ENCODE measurements at places on chromosomes 4 and X. TPM values are rescaled to one million over a fixed set of nuclear protein-coding genes. Genes with fewer than 3 reads are reported as not detected.

DNA sequence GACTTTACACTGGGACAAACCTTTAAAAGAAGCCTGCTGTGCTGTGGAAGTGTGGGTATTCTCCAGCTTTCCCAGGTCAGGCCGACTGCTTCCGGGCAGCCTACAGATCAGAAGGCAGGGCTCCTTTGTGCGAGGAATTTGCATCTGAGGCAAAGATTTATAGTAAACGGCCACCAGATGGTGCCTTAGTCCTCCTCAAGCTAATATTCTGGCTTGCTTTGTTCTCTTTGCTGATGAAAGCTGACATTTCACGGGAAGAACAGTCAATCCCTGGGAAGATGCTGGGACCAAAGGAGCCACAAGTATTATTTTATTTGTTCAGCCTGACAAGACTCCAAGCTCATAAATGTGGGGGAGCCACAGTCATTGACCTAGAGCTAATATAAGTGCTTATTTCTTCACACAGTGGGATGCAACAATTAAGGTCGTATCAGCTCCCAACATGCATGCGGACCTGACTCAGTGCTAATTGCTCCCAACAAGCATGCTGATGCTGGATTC, 120.7 kb upstream of the TRIM2 start:
- peak; percentile 69 for DNase-seq

DNA sequence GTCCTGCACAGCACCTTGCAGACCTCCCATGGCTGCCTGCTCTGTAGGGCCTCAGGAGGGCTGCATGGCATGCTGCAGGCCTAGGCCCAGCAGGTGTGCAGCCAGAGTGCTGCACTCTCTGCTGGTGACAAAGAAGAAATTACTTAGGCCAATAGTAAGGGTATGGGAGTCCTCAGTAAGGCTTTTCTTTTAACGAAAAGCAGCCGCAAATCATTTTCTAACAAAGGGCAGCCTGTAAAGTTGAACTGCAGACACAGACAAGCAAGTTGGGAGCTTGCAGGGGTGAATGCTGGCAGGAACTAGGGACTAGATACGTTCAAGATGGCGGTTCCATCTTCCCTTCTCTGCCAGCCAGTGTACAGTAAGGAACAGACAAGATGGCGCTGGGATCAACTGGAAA, 22.4 kb upstream of the UBA6 start:
- no peak for DNase-seq

- DNase-seq: no peak
These were observed 39.4 kb upstream of the GPC3 start for GRCh38 chrX:134024686-134025377.

- DNase-seq: peak; percentile 7
These were observed 1.1 kb upstream of the RAP1GDS1 start for GRCh38 chr4:98260047-98260578.

DNA sequence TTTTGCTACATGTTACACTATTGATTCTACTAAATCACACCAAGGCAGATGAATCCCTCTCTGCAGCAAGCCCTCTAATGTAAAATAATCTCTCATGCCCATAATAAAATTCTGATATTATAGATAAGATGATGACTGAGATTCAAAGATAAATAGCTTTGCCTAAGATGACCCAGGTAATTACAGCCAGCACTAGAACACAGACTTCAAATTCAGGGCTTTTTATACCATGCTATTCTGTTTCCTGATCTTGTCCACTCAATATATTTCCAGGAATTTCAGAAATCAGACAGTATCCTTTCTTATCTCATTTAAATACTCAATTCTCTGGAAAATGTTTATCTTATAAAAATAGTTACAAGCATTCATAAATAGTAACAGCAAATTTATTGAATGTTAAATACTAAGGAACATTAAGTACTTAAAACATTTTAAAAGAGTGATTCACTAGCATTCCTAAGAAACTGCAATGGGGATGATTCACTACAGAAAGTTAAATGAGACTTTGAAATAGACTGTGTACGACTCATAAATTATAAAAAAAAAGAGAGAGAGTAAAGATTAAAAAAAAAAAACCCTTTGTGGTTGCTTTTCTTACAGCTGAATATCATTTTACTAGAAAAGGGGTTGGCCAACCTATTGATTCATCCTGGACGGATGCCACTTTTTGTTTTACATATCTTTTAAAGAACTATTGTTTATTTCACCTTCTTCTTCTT, 45.8 kb upstream of the IL21 start:
- DNase-seq: peak; percentile 52

DNA sequence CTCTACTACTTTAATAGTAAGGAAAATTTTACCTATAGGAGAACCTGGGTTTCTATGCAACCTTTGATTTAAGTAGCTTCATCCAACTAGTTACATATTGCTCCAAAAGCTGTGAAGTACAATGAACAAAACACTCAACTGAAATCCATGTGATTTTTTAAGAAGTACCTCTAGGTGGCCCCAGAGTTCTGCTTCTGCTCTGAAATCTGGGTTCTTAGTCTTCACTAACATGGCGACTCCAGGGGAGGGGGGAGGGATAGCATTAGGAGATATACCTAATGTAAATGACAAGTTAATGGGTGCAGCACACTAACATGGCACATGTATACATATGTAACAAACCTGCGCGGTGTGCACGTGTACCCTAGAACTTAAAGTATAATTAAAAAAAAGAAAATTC, 73.4 kb upstream of the MAGEB2 start:
- peak; percentile 43 for DNase-seq

DNA sequence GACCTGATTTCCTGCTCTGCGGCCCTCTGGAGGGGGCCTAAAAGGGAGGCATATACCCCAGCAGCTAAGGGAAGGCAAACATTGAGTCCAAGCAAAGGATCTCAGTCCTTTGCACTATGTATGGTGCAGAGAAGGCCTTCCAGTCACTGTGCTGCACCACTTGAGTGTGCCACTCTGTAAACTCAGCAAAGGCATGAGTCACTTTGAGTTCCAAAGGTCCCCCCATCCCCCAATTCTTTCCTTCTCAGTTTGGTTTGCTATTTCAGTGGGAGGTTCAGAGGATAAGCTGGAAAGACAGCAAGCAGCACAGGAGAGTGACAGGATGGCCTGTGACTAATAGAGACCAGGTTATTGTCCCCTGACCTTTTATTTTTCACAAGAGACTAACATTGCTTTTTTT, 131.3 kb downstream of the FHDC1 start:
- no peak for DNase-seq

GRCh38 chr4:1973661-1974060, 35.1 kb downstream of the NELFA start:
- DNase-seq: no peak

ZNF157 gene
- not detected for total RNA-seq

CT47A1 gene
- total RNA-seq: not detected

Data from HCT116 (cell line).